ENCODE measurements at places on chromosomes 2 and 18.

DNA sequence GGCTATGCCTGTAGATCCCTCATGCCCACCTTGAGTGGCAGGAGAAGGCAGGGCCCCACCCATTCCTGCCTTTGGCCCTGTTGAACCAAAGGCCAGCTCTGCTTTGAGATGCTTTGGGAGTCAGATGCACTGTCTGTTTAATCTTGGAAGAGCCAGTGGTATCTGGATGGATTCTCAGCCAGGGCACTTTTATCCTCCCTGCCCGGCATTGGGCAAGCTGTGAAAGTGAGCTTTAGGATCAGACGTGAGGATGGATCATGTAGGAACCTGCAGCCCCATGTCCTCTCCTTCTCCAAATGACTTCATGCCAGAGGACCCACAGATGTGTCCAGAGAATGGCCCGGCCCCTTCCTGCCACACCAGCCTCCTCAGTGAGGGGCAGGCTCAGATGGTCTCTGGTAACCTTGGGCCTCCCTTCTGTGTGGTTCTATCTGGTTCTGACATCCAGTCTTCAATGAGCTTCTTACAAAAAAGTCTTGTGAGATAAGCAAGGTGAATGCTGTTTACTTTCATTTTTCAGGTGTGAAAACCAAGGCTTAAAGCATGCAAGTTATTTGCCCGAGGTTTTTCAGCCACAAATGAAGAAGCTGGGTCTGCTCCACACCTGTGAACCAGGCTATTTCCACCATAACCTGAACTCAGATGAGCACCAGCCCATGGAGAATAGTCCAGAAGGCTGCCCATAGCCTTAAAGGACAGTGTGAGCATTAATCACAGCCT lies 123.8 kb downstream of the KCTD1 start:
- DNase-seq, result no peak

GRCh38 chr2:174763780-174764179 lies 492 bp downstream of the CHRNA1 start:
- DNase-seq, result no peak

DNA sequence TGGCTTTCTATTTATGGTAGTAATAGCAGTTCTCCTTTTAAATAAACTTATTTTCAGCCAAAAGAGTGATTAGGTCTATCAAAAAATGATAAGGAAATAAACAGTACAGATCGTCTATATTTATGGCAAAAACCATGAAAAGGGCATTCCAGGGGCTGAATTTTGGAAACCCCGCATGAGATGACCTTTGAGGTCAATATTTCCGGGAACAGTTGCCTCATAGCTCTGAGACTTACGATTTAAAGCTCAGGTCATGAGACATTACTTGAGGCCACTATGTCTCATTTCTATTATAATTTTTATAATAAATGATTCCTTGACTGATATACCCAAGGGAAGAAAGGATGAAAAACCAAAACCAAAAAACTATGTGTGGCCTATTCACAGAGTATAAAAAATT lies 101.1 kb downstream of the LDLRAD4 start:
- no peak for DNase-seq

- no peak for DNase-seq
Observed at GRCh38 chr2:133607679-133608078, 39.4 kb upstream of the NCKAP5 start.

GRCh38 chr2:6972067-6972710 lies 55.0 kb downstream of the RNF144A start:
- no peak for DNase-seq

- no peak for DNase-seq
Observed at GRCh38 chr2:236273126-236273525, 8.9 kb upstream of the ASB18 start.

DNA sequence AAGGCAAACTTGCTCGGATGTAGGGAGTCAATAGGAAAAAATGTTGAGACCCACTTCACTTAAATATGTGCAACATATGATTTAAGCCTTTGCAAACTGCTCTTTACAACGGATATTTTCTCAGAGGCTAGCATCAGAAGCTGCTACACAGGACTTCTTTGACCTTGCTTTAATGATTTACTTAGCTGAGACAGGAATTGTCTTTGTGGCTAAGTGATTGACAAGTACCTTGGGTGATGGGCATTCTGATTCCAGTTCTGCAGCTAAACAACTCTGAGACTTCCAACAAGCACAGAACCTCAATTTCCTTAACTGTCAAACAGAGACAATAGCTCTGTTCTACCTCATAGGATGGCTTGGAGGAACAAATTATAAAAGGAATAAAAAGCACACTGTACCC lies 150.2 kb downstream of the NCKAP5 start:
- DNase-seq, result no peak

- no peak for DNase-seq
Observed at GRCh38 chr2:46780801-46781445, 134.7 kb downstream of the MCFD2 start.

Measured in NCI-H774 (cell line).